Activated T-helper 1 cell treated with anti-CD3 and anti-CD28 coated beads, Interleukin-12 subunit alpha, Interleukin-12 subunit beta, Interleukin-2, Interleukin-4 antibody, amounts not matched to agents 30 ng/mL and 10 ng/mL and 1 ng/mL, durations not matched to agents 14 hours and 24 hours and 36 hours (primary cell): ENCODE measurements at places on chromosomes 2 and 18.

GRCh38 chr2:128384446-128384845, 65.8 kb upstream of the HS6ST1 start:
- no peak for DNase-seq

DNA sequence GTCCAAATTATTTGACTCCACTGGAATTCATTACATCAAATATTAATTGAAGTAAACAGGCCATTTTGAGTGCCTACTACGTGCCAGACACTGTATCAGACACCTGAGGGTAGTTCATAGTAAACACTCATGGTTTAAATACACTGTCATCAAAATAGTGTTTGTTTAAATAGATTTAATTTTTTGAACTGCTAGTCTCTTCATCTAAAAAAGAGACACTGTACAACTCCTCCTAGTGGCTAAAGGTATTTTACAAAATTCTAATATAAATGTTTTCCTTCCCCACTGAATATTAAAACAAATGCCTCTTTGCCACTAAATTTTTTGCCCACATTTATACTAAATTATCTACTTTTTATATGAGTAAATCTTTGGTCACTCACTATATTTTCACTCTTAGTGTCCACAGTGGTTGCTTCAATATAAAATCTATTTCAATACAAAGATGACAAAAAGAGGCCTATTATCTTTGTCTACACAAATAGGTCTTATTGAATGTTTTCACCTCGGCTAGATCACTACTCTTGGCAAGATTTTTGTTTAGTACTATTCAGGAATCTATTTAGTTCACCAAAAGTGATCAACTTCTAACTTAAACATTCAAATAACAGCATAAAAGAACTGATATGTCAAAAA, 122.1 kb downstream of the TMEM247 start:
- no peak for DNase-seq

GRCh38 chr2:208373460-208374089, 33.0 kb upstream of the PTH2R start:
- DNase-seq = no peak

DNA sequence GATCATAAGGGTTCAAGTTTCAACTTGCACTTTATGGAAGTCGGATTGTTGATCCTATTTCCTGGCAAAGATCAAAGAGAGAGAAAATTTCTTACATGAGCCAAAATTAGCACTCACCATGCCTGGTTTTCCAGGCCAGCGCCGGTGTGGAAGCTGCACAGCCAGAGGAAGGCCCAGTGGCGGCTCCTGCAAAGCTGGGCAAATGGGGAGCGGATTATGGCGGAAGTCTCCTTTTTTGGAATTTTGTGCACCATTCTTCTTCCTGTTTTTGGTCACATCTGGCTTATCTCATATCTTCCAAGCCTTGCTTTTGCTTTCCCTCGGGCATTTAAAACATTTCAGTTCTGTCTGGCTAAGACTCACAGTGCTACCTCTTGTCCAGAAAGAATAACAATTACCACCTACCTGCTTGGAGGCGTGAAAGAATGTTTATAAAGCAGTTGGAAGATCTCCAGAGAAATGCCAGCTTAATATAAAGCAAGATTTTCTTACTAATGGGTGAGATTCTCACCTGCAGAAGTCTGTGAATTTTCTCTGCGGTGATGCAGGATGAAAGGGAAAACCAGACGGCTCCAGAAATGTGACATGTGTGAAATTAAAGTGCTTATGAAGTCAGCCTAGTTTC, 94.3 kb downstream of the ASAP2 start:
- DNase-seq = no peak

GRCh38 chr18:45228796-45229388, 386.4 kb upstream of the SLC14A2 start:
- no peak for DNase-seq

GRCh38 chr2:20509301-20509769, 62.5 kb downstream of the RHOB start:
- no peak for DNase-seq

GRCh38 chr18:57023275-57023882, 123.5 kb upstream of the BOD1L2 start:
- no peak for DNase-seq

DNA sequence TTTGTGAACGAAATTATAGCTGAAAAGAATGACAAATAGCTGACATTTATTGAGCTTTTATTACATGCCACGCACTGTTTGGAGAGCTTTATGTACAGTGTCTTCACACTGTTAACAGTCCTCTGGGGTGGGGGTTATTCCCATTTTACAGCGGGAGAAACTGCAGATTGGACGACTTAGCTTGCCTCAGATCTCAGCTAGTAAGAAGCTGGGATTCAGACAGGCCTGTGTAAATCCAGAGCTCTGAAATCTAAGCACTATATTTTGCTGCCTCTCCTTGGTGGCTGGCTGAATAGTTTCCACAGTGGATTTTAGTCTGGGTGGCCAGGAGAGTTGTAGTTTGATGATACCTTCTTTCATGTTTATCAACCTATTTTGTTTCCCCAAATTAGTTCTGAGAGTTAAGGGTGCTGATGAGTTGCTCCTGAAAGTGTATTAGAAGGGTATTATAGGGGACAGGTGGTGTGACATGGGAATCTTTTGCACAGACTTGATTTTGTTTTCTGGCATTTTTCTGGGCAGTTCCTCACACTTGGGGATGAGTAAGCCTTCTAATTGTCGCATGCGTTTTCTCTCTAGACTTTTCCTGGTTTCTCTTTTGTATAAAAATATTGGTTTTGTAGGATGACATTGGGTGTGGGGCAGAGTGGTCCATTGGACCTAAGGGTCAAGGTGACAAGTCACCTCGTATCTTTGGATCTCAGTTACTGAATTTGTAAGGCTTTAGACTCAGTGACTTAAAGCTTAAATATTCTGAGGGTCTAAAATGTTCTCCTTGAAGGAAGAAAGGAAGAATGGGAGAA, 1.5 kb downstream of the ACSL3 start:
- no peak for DNase-seq

DNA sequence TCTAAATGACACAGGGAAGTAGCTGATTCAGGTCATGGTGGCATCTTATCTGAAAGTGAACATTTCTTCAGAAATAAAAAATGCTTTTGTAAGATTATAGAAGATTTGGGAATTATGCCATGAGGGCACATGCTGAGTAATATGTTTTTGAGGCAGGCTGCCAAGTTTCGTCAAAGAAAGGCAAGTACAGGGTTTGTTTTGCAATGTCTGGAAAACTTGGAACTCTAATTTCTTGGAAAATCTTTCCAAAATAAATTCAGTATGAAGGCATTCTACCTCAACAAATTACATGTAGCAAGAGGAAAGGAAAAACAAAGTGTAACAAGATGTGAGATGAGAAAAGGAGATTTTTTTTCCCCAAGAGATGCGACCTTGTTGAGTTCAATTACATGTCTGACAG, 167.7 kb downstream of the PLCL1 start:
- no peak for DNase-seq

DNA sequence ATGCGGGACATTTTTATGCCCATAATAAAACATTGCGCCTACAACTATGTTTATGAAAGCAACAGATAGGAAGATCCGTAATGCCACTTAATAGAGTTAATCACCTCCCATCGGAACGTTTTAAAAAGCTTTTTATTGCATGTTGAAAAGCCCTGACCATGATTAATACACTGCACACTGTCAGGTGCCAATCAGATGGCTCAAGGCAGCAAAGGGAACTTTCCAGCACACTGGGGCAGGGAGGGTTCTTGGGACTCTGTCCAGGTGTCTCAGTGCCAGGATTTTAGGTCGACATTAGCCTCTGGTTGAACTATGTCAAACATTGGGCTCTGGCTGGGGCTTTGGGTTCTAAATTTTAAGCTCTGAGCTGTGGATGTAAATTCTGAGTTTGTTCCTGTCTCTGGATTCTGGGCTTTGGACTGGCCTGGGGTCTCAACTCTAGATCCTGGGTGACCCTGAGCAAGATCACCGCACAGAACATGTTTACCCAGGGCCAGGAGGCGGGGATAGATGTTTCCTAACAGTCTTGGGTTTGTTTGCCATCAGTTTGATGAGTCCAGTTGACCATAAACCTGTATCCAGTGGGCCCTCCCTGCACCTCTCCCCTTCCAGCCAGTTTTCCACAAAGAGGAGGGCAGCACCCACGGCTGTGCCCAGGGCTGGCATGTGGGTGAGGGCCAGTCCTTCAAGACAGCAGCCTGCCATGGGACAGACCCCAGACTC, 262.7 kb downstream of the ATAD2B start:
- DNase-seq = no peak

DNA sequence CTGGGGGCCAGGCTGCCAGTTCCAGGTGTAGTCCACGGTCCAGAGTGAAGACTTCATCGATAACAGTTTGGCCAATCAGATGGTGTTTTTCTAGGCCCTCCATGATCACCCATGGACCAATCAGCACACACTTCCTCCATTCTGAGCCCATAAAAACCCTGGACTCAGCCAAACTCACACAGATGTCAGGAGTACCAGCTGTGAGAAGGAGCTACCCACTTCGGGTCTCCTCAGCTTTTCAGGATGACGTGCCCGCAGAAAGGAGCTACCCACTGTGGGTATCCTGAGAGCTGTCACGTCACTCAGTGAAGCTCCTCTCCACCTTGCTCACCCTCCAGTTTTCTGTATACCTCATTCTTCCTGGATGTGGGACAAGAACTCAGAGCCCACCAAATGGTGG, 210.0 kb upstream of the RASGRP3 start:
- DNase-seq = no peak

DNA sequence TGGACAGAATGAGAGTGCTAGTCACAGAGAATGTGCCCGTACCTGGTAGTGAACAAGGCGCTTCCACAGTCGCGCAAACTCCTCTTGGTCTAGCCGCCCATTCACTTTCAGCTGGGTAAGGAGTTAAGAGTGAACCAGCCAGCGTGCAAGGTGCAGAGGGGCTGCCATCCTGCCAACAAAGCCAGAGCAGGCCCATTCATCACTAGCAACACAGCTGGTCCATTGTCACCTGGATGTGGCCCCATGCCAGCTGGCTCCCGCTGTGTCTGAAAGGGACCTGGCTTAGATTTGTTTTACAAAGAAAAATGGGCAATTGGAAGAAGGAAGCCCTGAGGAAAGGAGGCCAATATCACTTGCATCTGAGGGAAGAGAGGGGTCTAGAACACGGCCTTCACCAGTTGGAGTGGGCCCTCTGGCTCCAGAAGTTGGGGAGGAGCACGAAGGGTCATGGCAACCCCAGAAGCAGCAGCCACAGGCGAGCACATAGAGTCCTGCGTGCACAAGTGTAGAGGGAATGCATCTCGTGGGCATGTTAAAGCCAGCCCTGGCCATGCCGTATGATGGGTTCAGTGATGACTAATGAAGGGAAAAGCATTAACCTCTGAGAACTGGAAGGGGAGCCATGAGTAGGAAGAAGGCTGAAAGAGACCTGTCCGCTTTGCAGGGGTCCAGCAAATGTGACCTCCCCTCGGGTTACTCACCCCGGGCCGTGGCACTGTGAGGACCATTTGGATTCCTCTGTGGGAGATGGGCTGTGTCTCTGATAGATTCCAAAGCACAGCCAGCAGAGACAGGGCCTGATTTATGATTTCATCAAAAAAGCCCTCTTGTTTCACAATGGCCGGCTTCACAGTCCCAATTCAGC, 70.6 kb downstream of the CAPN13 start:
- no peak for DNase-seq

GRCh38 chr2:81266106-81266505, 961.6 kb upstream of the LRRTM1 start:
- DNase-seq = no peak

- no peak for DNase-seq
Measured at GRCh38 chr2:160429248-160430000, 64.2 kb downstream of the RBMS1 start.

DNA sequence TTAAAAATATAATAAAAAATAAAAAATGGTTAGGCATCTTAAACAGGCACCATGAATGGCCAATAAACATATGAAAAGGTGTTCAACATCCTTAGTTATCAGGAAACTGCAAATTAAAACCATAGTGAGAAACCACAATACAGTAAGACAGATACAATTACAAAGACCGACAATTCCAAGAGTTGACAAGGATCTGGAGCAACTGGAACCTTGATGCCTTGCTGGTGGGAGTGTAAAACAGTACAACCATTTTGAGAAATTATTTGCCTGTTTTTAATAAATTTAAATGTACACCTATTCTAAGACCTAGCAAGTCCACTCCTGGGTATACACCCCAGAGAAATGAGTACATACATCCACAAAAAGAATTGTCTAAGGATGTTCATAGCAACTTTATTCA, 49.1 kb downstream of the NGEF start:
- DNase-seq = no peak

DNA sequence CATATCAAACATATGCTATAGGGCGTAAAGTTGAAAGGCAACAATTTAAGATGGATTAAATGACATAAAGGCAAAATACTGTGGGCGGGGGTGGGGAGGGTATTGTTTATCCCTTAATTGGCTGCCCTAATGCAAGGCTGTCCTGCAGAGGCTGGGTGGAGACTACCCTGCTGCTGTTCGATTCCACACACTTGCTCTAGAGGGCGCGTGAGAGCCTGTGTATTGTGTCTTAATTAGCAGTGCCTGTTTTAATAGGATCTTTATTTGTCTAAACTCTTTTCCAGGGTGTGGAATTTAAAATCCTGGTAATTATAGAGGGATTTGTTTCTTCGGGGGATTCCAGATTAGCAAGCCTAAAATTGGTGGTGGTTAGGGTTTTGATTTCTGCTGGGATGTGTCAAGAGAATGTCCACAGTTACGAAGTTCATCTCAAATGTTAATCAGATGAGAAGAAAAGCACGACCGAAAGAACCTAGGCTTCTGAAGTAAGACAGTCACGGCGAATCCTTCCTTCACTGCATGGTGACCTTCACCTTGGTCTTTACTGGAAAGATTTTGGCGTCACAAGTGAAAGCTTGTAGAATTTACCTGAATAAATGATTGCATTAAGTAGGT, 103.5 kb upstream of the MAP3K20 start:
- no peak for DNase-seq
